ENCODE measurements at places on chromosomes 4 and X.

DNA sequence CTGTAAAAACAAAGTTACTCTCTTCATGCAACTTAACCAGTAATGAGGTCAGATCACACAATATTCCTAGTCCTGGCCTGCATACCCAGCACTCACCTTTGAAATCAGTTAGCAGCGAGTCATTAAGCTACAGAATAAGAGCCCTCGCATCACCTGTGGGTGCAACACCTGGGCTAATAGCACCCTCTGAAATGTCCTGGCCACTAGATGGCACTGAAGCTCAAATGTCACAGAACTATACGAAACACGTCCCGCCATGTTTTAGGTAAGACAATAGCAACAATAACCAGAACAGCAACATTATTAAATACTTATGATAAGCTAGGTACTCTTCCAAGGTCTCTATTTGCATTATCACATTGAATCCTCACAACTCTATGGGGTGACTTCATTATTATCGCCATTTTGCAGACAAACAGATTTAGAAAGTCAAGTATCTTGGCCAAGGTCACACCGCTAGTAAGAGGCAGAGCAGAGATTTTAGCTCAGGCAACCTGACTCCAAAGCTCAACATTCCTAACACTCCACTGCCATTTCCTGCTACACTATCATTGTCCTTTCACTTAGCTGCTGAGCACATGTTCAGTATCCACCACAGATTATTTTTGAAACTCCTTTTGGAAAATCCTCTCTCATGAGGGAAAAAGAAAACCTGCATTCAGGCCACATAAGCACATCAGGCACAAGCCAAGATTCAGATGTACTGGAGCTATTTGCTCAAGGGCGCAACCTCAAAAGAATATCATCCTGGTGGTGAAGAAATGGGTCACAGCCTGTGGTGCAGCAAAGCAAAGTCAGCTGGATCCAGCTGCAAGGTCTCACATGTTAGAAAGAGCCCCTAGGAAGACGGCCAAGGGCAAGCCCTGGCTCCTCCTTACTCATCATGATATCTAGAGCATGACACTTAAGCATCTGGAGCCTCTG is 59.5 kb upstream of the KDR start:
- no peak for DNase-seq

DNA sequence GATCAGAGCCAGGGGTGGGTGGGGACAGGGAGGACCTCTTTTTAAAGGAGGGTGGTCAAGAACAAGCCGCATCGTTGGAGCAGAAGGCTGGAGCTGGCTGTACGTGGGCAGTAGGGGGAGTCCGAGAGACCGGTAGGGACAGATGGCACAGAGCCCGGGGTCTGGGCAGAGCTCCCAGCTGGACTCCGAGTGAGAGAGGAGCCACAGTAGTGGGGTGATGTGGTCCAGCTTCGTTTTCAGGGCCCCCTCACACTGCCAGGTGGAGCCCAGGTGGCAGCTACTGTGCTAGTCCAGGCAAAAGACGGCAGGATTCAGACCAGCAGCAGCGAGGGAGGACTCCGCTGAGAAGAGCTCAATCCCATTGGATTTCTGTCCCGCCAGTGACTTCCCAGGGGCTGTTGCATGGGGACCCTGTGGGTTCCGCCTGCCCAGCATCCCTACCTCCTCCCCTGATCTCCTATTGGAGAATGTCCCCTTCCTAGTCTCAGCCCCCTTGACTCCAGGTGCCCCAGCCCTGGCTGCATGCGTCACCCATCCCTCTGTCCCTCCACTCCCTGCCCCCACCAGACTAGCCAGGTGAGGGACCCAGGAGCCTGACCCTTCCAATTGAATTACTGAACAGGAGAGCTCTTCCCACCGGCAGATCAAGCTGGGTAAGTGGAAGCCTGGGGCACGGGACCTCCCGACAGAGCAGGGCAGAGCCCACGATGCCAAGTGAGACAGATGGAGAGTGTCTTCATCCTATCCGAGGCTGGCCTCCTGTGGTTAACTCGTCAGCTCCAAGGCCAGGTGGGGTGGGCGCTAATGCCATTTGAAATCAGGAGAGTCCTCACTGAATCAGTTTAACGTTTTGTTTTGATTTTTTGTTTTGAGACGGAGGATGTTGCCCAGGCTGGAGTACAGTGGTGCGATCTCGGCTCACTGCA is 2.9 kb downstream of the ARHGAP4 start:
- peak; percentile 42 for DNase-seq

GRCh38 chrX:120450163-120450562 is 18.9 kb downstream of the LAMP2 start:
- DNase-seq = peak; percentile 3

DNA sequence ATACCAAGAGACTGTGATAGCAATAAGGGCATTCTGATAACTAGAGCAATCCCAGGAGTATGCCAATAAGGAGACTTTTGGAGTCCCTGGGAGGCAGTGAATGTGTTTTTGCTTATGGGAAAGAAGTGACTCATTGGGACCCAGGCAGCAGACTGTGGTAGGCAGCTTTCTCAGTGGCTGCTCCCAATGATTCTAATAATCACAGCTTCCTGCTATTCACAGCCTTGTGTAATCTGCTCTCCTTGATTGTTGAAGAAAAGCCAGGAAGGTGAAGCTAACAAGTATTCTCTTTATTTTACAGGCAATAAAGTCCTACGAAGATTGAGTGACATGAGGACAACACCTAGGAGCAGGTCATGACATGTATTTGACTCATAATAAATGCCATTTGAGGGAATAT is 70.3 kb upstream of the DDX60 start:
- no peak for DNase-seq

DNA sequence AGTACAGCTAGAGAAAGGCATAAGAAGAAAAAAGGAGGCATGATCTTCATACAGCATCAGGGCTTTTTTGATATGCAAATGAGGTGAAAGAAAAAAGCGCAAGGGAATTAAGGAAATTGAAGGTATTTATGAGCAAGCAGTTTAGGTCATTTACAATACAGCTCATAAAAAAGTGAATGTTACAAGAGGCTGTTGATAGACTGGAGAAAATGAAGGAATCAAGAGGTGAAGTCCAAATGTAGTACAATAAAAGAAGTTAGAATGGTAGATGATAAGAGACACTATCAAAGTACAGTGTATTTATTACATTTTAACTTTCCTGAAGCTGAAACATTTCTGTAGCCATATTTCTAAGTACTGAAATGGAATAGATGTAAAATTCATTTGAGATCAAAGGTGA is 1349.5 kb downstream of the ADGRL3 start:
- no peak for DNase-seq

- peak; percentile 23 for DNase-seq
These were observed 17.2 kb downstream of the ASB11 start for GRCh38 chrX:15298201-15298600.

- DNase-seq = no peak
These were observed 557.3 kb upstream of the TENM3 start for GRCh38 chr4:181685911-181686310.

Measured in suppressor macrophage treated with lipopolysaccharide for 4 hours (primary cell).